Activated CD4-positive, CD25-positive, alpha-beta regulatory T cell treated with anti-CD3 and anti-CD28 coated beads, Interleukin-2, amount 50 U/mL, for 16 hours (primary cell): ENCODE measurements at places on chromosomes 4 and X.

GRCh38 chrX:39356119-39356807 lies 555.0 kb downstream of the MID1IP1 start:
- DNase-seq = no peak

- no peak for DNase-seq
Measured at GRCh38 chrX:93322110-93322509, 351.3 kb downstream of the NAP1L3 start.

DNA sequence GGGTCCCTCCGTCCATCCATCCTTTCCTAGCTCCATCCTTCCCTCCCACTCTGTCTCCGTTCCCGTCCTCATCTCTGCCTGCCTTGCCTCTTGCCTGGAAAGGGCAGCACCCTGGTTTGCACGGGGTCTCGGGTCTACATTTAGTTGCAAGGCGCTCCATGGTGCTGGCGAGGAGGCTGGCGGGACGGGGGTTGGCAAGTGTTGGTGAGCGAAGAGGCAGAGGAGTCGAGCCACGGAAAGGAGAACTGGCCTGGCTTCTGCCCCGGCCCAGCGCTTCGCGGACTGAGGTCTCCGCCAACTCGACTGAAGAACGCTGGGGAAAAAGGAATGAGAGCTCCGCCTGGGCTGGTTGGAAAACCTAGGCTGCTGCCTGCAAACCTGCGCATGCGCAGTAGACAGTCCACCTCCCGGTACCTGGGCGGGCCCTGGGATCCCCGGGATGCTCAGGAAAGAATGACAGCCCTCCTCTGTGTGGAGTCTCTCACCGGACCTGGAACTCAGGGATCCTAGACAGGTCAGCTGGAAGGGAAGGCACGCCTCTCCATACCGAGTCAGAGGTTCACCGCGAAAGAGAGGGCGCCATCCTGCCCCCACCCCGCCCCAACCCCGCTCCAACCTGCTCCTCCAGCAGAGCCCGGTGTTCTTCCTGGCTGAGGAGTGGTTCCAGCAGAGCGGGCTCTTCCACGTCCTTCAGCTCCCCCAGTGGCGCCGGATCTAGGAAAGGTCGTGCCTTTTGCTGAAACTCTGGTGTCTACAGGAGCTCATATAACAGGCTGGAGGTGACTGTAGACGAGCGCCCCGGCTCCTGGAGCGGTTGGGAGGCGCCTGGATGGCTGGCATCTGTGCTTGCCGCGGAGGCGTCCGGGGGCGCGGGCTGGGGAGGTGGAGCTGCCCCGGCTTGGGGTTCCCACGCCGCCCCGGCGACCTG lies 6.0 kb downstream of the FRG2 start:
- no peak for DNase-seq

DNA sequence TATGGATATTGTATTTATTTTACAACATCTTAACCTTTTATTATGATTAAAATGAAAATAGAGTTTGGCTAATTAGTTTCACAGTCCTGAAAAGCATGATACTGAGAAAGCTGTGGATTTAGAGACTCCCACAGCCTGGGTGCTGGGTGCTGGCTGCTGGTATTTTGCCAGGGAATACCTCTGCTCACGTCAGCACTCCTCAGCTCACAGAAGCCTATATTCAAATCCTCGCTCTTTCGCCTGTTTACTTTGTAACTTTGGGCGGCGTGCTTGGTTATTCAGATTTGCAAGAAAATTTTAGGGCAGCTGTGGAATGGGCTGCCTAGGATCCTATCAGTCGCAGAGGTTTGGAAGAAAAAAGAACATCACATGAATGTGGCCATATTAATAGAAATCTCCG lies 261.8 kb downstream of the DCTD start:
- no peak for DNase-seq

DNA sequence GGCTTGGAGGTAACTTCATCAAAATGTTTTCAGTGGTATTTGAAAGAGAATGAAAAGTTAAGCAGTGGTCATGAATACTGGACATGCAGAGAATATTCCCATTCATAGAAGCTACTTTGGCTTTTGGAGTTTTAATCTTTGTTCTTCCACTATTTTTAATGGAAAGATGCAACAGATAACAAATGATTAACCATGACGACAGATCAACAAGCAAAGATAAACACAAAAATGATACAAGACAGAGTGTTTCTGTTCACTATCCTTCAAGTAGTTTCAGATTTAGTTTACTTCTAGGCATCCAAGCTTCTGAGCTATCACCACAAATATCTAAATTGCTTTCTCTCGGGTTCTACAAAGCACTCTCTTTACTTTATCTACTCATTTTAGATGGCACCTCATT lies 1004.9 kb upstream of the ADGRL3 start:
- no peak for DNase-seq
